ENCODE measurements at places on chromosomes 2 and 18.

- no peak for DNase-seq
Observed at GRCh38 chr2:157837851-157838441, 38.2 kb downstream of the ACVR1 start.

GRCh38 chr2:84894131-84894586 is 11.3 kb upstream of the TMSB10 start:
- DNase-seq = no peak

DNA sequence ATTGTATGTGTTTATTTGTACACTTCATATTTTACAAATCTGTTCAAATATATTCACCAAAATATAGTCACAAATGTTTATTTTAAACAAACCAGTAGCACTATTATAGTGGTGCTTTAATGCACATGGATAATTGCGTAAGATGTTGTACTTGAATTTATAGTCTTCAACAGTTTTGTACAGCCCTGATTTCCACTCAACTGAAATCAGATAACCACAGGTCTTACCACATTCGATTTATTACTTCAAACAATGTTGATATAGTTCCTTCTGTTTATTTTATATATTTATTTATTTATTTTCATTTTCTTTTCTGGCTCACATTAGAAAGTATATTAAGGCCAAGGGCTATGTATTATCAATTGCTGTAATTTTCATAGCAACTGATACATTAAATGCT is 99.4 kb upstream of the ZNF804A start:
- no peak for DNase-seq

GRCh38 chr2:192194866-192195547 is at the start of gene TMEFF2:
TSS of gene TMEFF2 (minus strand) at chr2:192194933. CDS start at chr2:192194524, 409 bp downstream.
- peak; percentile 56 for DNase-seq

GRCh38 chr2:195984923-195985726 is 83.5 kb downstream of the DNAH7 start:
- no peak for DNase-seq

DNA sequence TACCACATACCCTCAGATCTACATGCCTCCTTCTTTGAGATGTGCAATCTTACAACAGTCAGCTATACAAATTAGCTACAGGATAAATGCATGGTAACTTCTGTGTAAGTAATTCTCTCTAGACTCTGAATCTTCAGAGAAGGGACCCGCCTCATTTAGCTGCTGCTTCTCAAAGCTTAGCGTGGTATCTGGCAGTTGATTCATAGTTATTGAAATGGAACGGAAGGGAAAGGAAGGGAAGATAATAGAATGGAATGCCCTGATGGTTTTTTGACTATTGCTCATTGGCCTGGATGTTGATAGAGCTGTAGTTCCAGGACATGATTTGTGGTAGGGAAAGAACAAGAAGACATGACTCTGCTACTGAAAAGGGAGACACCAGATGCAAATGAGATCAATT is 498.1 kb upstream of the CRIM1 start:
- DNase-seq = no peak
